Hindlimb muscle (tissue), 1 donor: ENCODE measurements at places on chromosomes 13 and 19. TPM values are rescaled to one million over a fixed set of nuclear protein-coding genes. Genes with fewer than 3 reads are reported as not detected.
A peak's percentile ranks its signal among the peaks of the same experiment; 100 is the strongest.

PEX11G gene
- 4.0 TPM for polyA plus RNA-seq

NKG7 gene
- 2.8 TPM for polyA plus RNA-seq

- no peak for DNase-seq
These were observed 493 bp upstream of the PDE4A start for GRCh38 chr19:10419646-10420443.

GRCh38 chr19:45115809-45116615, 23.0 kb downstream of the PPP1R37 start:
- DNase-seq = no peak

- DNase-seq = peak; percentile 45
These were observed 242.2 kb downstream of the B3GLCT start for GRCh38 chr13:31441800-31442510.

DNA sequence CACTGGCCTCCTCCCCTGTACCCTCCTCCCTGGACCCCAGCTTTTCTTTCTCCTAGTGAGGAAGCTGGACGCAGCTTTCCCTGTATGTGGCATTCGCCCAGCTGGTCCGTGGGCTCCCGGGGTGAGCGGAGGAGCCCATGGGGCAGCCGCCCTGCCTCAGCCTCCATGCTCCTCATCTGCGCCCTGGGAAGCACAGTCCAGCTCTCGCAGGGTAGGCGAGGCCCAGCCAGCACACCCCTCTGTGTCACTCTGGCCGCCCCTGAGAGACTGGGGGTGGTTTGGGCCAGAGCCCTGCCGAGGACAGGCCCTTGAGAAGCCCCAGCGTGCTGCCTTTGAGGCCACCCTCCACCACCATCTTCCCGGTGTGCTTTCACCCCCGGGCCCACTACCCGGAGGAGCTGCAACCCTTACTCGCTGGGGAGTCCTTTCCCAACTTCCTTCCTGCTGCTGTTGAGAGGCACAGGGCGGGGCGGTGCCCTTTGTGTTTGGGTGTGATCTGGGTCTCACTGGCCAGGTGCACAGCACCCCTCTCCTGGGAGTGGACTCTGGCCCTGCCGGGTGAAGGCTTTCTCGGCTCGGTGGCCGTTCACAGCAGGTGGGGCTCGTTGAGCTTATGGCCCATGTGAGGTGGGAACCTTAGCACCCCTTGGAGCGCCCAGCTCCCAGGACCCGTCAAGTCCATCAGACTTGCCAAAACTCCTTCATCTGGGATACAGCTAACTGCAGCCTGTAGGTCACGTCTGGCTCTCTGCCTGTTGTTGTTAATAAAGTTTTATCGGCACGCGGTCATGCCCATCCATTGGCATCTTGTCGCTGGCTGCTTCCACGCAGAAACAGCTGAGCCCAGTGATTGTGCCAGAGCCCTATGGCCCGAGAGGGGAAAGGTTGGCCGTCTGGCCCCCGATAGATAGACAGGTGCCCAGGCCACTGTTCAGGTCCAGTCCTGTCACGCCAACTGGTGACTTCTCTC, 3.2 kb downstream of the NCLN start:
- no peak for DNase-seq

DNA sequence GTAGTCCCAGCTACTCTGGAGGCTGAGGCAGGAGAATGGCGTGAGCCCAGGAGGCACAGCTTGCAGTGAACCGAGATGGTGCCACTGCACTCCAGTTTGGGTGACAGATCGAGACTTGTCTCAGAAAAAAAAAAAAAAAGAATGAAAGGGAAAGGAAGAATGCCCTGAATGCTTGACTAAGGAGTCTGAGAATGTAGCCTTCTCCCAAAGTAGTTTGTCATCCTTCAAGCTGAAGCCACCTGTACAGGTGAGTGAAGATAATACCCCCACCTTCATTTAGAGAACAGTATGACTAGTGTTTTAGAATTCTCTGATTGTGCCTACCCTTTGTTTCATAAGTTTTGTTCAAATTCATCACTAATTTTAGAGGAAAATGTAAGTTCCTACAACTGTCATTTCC, 5.9 kb downstream of the RCBTB1 start:
- DNase-seq = no peak

DNA sequence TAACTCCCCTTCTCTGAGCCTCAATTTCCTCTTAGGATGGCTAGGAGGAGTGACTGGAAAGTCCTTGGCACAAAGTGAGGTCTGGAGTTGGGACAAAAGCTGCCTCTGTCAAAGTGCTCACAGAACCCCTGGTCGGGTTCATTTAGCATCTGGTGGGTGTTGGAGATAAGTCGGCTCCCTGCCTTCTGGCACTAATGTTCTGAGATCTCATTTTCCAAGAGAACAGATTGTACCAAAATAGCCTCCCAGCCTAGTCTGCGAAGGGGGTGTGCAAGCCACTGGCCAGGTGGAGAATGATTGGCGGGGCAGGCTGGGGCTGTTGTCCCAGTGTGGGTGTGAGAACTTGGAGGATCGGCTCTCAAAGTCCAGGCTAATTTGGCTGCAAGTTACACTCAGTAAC, 20.7 kb upstream of the NWD1 start:
- peak; percentile 31 for DNase-seq

DNA sequence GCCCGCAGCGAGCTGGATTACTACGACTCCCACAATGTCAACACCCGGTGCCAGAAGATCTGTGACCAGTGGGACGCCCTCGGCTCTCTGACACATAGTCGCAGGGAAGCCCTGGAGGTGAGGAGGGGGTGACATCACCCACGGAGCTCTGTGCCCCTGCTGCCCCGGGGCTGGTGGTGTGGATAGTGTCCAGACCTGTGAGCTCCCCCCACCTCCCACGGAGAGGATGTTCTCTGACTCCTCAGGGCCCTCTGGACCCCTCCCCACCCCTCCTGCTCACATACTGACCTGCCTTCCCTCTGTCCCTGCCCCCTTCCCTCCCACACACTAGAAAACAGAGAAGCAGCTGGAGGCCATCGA, 20.7 kb downstream of the CAPN12 start:
- DNase-seq = no peak
